ENCODE measurements at places on chromosomes 6 and 20.

DNA sequence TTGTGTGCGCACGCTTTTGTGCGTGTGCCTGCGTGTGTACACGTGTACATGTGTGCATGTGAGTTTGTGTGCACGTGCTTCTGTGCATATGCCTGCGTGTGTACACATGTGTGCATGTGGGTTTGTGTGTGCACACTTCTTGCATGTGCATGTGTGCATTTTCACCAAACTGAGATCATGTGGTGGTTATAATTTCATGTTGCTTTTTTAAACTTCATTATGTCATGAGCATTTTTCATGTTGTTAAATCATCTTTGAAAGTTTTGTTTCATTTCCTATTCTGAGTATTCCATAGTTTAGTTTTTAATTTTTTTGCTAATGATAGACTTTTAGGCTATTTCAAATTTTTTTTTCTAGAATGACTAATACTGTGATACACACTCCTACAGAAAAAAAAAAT, 6.4 kb upstream of the CST3 start:
- DNase-seq: no peak

DNA sequence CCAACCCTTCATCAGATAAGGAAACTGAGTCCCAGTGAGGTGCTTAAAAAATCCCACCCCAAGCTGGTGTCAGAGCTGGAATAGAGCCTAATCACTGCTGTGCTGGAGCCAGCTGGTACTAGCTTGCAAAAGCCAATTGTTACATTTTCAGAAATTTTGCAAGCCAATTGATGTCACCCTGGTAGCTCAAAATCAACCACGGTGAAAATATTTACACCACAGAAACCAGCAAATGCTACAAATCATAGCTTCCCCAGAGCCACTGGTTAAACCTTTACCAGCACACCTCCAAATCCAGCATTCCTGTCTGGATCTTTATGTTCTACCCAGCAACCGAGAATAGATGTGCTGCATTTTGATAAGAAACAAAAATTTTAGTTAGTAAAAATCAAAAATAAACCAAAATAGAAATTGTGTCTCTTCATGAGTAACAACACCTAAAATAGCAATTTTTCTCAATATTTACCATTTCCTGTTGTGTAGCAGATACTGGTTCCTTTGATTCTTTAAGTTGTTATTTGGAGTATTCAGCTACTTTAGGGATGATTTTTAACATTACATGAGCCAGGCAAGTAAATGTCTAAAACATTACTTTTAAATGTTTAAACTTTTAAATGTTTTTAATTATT, 7.2 kb upstream of the LCA5 start:
- peak; percentile 75 for DNase-seq

DNA sequence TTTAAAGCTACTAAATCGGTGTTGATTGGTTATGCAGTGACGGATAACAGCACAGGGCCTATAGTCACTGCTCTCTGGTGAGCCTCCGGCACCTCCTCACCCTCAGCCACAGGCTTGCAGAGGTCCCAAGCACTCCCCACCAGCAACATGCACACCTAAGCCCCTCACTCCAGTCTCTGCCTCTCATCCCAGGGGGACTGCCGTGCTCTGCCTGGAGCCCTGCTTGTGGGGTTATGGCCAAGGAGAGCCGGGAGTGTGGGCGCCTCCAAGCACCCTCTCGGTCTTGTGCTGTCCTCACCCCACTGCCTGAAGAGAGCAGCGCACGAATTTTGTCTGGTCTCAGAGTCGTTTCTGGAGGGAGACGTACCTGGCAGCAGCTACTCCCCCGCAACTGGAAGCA, 6.8 kb upstream of the EEF1A2 start:
- no peak for DNase-seq

- DNase-seq: peak; percentile 61
These were observed 2.1 kb upstream of the RBM38 start for GRCh38 chr20:57388953-57389694.

GRCh38 chr6:167532410-167533288, 207.8 kb downstream of the TTLL2 start:
- DNase-seq: no peak

- DNase-seq: peak; percentile 5
These were observed 113.0 kb upstream of the EYA4 start for GRCh38 chr6:133128191-133128590.

GRCh38 chr20:51563486-51564332, 21.2 kb upstream of the NFATC2 start:
- peak; percentile 85 for DNase-seq

GRCh38 chr6:81380718-81381338, 371.7 kb downstream of the TENT5A start:
- DNase-seq: no peak

DNA sequence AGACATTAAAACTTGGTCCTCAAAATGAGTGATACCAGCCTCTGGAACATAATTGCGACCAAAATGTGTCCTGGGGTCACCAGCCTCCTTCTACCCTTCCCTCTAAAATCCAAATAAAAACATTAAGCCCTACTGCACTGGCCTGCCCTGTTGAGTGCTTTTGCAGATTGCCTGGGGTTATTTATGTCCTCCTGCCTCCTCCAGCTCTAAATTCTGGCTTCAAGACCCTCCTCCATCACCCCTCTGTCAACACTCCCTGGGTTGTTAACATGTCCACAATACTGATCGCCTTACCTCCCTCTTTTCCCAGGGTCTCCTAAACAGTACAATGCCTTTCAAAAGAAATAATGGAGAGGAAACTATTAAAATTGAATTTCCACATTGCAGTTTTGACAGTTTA, 327.5 kb downstream of the NRN1 start:
- no peak for DNase-seq

DNA sequence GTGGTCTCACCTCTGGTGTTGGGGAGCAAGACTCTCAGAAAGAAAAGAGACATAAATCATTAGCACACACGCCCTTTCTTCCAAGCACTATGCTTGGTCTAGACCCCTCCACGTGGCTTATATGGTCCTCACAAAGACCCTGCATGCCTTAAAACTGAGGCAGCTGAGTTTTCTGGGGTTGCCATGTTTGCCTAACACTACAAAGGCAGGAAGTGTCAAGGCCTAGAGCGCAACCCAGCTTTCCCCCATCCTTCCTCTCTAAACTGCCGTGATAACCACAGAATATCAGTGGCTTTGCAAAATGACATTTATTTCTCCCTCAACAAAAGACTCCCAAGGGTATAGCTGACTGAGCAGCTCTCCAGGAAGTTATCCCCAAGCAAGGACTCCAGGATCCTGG, 146.5 kb upstream of the TOP1 start:
- DNase-seq: no peak

DNA sequence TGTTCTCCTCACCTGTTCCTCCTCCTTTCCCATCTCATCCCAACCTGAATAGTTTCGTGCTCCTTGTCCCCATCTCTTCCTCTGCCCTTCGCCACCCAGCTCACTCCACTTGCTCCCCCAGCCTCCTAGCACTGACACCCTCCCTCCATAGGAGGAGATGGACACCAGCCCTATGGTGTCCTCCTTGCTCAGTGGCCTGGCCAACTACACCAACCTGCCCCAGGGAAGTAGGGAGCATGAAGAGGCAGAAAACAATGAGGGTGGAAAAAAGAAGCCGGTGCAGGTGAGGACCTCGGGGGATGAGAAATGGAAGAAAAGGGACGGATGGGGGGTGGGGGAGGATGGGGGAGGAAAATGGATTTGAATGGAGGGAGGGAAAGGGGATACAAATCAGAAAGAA, 6.2 kb downstream of the SLC12A5 start:
- DNase-seq: no peak

DNA sequence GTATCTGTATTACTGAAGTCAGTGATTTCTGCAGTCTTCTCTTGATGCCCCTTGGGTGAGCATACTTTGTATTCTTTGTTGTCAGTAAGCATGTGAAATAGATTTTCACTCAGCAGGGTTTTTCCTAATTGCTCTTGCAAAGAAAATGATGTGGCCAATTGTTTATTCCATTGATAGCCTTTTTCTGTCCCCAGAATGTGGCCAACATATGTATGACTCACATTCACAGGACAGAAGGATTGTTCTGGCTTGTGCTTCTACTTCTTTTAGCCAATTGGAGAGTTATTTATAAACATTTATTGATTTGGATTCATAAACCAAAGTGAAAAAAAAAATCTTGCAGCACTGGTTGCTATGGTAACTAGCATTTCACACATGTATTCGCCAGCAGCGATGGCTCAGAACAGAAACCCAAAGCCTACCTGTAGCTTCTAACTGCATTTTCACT, 54.4 kb upstream of the RBM24 start:
- DNase-seq: no peak

DNA sequence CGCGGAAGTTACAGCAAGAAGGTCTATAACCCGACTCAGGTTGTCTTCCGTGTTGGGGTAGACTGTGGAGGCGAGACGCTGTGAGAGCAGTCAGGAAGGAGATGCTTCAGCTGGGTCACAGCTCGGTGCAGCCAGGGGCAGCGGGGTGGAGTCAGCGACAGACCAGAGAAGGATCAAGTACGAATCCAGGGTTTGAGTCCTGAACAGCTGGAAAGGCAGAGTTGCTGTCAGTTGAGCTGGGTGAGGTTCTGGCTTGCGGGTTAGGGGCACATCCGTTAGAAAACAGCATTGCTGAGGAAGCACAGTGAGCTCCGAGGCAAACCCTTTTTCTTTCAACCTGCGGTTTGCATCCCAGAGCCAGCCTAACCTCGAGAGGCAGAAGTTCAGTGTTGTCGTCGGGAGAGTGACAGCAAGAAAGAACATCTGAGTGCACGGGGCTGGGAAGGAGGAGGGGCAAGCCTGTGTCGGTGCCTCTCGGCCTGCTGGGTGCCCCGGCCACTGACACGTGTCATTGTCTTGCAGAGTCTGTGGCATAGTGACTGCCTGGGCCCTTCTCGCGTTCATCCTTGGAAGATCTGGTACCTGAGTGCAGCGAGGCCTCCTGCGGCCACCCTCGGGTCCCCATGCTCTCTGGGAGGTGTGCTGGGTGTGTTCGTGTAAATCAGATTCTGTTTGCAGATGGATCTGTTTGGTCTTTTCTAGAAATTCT, 20.0 kb downstream of the PNLDC1 start:
- DNase-seq: no peak

GRCh38 chr20:34896086-34896621, 19.7 kb downstream of the ACSS2 start:
- no peak for DNase-seq

DNA sequence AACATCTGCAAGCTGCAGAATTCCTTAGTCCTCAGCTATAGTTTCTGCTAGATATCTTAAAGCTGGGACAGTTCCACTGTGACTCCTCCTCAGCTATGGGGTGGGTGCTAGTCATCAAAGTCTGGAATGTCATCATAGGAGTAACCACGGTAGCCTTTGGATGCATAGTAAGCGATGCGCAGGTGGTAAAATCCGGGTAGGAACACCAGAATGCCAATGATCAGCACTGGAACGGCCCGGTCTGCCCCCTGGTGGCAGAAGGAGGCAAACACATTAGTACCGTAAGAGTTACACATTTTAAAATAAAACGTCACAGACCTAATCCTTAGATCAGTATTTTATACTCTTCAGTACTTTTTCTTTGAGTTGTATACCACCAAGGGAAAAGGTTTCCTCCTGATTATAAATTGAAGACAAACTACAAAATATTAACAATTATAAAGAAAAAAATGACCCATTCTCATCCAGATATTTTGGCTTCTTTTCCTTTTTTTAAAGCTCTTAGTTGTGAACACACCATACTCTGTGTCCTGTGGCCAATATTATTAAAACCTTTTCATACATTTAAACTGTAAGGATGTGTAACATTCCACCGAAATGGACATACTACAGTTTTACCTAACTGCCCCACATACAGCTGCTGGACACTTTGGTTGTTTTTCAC, 18.9 kb downstream of the PCNA start:
- peak; percentile 71 for DNase-seq

- DNase-seq: no peak
These were observed 41.2 kb downstream of the PLCG1 start for GRCh38 chr20:41178495-41178894.

- DNase-seq: no peak
These were observed 278.1 kb upstream of the SYNCRIP start for GRCh38 chr6:85920782-85921181.

- no peak for DNase-seq
These were observed 255.1 kb upstream of the CDYL start for GRCh38 chr6:4521070-4521469.

GRCh38 chr6:147711476-147711875, 203.0 kb downstream of the SAMD5 start:
- DNase-seq: no peak

DNA sequence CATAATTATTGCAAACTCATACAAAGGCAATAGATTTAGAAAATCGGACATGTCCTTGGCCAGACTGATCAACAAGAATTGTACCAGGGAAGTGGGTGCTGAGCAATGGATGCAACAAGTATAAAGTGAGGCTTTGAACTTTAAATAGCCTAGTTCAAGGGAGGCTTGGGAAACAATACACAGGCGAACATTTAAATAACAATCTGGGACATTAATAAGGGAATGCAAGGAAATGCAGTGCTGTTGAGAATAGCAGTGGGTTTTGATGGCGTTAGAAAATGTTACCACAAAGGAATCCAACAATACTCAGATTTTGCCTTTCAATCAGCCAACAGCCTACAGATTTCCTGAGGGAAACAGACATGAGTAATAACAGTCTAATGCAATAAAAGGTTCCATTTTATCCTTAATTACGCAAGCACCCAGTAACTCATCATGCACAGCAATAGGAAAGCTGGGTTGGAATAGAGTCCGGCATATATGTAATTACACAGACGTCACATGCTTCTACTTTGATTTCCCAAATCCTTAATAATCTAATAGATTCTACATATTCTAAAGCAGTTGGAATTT, 134.6 kb downstream of the PHACTR1 start:
- DNase-seq: peak; percentile 33

- no peak for DNase-seq
These were observed 21.4 kb upstream of the MYL9 start for GRCh38 chr20:36519944-36520343.

DNA sequence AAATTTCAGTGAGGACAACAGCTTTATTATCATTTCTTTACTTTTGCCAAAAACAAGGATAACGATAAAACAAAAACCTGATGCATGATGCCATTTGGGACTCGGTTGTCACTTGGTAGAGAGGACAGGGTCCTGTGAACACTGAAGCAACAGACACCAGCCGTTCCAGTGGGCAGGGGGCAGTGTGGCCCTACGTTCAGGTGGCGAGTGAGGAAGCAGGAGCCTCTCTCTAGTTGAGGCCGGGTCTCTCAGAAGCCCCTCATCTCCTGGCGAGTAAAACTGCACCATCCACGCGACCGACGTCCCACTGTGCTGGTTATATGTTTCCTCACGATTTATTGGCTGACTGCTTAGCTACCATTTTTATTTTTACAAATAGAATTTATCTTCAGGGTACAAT, 231.6 kb downstream of the THBS2 start:
- DNase-seq: no peak

DNA sequence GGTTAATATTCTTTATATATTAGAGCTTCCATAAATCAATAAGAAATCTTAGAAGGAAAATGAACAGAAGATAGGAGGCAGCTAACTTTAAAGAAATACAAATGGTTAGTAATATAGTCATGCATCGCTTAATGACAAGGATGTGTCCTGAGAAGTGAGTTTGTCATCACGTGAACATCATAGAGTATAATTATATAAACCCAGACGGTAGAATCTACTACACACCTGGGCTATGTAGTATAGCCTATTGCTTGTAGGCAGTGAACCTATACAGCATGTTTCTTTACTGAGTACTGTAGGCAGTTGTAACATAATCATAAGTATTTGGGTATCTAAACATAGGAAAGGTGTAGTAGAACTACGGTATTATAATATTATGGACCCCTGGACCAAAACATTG, 14.3 kb downstream of the TBPL1 start:
- DNase-seq: no peak

All from fibroblast of pulmonary artery (primary cell).